Astrocyte of the cerebellum (primary cell): ENCODE measurements at places on chromosomes 3 and 15.

- DNase-seq: peak; percentile 78
Observed at GRCh38 chr3:32220006-32220405, 18.5 kb upstream of the CMTM8 start.

GRCh38 chr15:48696627-48697312 is 51.3 kb upstream of the FBN1 start:
- DNase-seq: no peak

- DNase-seq: peak; percentile 67
Observed at GRCh38 chr15:36294359-36294758, 285.1 kb upstream of the CDIN1 start.

DNA sequence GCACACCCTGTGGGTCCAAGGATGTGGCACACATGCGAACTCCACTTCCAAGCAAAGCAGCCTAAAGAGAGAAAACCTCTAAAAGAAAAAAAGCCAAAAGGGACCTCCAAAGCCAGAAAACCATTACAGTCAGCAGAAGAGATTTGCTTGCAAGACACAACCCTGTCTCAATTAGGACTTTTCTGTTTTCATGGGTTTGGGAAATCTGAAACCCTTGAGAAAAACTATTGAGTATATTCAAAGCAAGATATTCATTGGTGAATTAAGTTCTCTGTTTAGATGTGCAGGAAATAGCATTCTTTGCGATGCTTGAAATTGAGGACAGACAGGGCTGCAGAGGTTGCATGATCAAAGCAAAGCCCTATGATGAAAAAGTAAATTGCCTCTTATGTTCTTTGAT is 10.2 kb upstream of the LDHAL6B start:
- DNase-seq: no peak

- no peak for DNase-seq
Observed at GRCh38 chr3:136543385-136543784, 208.8 kb downstream of the STAG1 start.

GRCh38 chr15:29018120-29018805 is 132.5 kb downstream of the APBA2 start:
- no peak for DNase-seq

GRCh38 chr3:73365756-73366397 is 258.9 kb downstream of the PDZRN3 start:
- peak; percentile 75 for DNase-seq

GRCh38 chr3:55507808-55508207 is 20.7 kb upstream of the WNT5A start:
- no peak for DNase-seq

DNA sequence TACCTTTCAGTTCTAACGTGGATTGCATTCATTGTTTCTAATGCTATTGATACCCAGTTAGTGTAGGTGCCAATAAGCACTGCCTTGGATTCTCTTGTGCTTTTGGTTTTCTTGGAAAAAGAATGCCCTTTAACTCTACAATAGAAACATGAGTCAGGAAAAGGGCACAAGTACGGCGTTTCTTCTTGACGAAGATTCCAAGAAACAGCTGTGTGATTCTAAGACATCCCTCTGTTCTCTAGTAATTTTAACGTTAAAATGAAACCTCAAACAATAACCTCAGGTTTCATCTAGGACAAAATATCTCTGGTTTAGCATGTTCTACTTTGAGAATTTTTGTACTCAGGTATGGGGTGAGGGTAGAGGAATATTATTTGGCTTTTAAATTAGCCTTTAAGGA is 540.5 kb upstream of the ATP11B start:
- DNase-seq: no peak

- DNase-seq: no peak
Observed at GRCh38 chr3:183312433-183312832, 59.4 kb downstream of the B3GNT5 start.

DNA sequence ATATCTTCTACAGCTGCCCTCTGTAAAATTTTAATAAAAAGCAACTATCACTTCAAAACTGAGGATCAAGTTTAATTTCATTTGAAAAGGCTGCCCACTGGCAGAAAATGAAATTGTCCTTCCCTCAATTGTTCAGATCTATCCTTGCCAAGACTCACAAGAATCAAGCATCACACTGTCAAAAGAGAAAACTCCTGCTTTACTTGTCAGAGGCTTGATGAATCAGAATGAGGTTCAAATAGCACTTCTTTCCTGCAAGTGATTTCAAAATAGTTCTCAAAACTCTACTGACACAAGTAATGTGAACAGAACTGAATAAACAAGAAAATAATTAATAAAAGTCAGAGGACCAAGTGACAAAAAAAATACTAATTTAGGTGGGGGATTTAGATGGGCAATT is 70.6 kb downstream of the GOLIM4 start:
- no peak for DNase-seq

- no peak for DNase-seq
Observed at GRCh38 chr3:141849056-141849815, 27.2 kb upstream of the ATP1B3 start.

DNA sequence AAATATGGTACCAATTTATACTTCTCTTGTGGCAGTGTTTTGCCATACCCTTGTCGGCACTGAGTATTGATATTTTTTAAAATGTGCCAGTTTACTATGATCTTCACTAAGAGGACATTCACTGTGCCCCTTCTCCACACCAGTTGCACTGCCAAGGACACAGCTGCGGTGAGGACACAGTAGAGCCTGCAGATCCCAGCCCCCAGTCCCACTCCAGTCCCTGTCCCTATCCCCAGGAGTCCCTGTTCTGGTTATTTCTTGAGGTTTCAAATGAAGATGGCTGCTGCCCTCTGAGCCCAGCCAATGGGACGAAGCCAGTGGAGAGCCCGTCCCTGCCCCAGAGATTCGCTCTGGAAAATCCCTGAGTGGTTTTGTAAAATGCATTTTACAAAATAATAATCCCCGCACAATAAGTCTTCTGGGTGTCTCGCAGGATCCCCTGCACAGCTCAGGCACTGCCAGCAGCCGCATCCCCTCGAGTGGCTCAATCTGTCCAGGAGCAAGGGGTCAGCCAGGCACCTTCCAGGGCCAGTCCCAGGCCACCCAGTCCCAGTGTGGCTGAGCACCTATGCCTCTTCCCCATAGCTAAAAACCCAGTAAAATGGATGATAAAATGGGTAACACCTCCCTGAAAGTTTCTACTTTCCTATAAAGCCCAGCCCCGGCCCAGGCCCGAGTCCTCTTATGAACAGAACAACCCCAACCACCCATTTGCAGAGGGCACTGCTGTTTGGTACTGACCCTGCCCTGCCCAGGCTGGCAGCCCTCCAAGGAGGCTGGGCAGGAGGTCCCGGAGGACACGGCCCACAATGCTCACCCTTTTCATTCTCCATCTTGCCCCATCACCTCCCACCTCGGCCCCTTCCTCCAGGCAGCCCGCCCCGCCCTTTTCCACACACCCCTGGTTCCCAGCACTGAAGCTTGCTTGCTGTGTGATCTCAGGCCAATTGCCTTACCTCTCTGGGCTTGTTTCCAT is 91.1 kb downstream of the VGLL4 start:
- no peak for DNase-seq

DNA sequence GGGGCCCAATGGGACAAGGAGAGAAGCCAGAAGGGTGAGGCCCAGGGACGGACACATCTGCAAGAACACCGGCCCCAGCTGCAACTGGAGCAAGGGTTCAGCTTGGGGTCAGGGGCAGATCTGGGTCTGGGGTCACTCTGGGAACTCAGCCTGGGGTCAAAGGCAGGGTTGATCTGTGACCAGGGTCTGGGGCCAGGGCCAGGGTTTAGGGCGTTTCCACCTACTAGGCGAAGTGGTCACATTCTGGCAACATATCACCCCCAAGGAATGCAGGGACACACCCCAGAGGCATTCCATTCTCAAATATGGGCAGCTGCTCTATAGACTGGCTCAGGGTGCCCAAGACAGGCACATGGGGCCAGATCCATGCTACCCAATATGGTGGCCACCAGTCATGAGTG is 9.0 kb downstream of the UROC1 start:
- DNase-seq: no peak

GRCh38 chr3:107676469-107677309 is 153.9 kb downstream of the BBX start:
- no peak for DNase-seq

DNA sequence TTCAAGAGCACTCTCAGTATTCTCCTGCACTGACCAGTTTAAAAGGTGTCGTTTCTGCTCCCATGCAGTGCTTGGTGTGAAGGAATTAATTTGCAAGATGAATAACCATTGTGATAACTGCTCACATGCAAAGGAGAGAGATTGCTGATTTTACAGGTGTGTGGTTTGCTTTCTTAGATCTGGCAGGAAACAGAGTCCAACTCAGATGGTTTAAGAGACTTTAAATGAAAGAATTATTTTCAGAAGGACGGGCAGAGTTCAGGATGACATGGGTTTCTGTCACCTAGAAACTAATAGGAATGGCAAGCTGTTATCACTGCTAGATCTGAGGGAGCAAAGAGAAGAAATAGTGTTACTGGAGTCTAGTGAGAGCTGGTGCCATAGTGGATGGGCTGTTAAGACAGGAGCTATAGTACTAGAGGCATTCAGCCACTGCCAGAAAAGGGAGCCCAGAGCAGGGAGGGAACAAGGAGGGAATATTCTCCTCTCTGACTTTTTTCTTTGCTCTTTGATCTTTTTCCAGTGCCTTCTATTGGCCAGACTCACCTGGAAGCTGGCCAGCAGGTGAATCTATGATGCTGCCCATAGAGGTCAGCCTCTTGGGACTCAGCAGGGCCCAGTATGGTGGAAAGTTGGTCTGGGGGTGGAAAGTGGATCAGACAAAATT is 14.9 kb downstream of the ATXN7 start:
- DNase-seq: no peak

DNA sequence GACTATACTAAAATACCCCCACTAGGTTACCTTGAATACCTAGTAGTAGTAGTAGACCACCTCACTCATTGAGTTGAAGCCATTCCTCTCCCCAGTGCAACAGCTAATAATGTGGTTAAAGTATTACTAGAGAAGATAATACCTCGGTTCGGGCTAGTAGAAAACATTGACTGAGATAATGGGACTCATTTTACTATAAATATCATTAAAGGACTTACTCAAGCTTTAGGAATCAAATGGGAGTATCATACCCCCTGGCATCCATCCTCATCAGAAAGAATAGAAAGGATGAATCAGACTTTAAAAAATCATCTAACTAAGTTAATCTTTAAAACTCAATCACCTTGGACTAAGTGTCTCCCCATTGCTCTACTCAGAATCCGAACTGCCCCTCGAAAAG is 49.0 kb upstream of the CACNA2D3 start:
- no peak for DNase-seq

DNA sequence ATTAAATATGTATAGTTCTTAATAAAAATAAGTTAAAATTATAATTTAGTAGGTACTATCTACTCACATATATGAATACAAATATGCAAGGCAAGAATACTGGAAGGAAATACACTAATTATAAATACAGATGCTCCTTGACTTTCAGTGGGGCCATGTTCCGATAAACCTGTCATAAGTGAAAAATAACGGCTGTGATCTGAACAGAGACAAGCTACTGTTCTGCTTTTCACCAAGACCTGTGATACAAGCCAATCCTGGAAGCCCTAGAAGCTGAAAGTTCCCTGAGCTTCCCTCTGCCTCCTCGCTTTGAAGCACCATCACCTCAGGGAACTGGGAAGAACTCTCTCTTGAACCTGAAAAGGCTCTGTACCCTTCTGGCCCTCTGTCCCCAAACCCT is 55.4 kb downstream of the SLC12A8 start:
- no peak for DNase-seq

DNA sequence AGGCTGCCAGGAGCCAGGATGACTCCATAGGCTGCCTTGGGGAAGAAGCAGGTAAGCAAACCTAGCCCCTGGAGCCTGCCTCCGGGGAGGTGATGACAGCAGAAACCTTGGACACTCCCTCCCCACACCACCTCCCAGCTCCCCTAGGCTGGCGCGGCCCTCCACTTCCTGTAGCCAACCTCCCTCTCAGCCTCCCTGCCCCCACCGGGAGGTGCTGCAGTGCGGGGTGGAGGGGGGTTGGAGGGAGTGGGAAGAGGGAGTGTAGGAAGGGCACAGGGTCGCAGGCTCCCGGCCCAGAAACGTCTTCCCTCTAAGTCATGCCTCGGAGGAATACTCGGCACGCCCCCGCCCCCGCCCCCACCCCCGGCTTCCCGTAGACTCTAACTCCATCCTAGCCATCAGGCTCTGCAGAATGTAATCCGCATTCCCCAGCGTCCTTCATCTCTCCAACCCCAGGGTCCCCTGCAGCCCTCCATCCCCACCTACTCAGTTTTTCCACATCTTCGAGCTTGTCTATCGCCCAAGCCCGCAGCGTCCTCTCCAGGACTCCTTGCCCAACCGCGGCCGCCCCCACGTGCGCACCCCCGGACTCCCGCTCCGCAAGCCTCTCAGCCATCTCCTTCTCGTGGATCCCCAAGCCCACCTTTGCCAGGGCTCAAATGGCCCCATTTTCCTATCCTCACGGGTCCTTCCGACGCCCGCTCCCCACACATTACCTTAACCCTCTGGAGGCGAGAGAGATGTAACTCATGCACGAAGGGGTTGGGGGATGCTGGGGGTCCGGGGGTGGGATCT is 528 bp downstream of the LPCAT4 start:
- DNase-seq: no peak

DNA sequence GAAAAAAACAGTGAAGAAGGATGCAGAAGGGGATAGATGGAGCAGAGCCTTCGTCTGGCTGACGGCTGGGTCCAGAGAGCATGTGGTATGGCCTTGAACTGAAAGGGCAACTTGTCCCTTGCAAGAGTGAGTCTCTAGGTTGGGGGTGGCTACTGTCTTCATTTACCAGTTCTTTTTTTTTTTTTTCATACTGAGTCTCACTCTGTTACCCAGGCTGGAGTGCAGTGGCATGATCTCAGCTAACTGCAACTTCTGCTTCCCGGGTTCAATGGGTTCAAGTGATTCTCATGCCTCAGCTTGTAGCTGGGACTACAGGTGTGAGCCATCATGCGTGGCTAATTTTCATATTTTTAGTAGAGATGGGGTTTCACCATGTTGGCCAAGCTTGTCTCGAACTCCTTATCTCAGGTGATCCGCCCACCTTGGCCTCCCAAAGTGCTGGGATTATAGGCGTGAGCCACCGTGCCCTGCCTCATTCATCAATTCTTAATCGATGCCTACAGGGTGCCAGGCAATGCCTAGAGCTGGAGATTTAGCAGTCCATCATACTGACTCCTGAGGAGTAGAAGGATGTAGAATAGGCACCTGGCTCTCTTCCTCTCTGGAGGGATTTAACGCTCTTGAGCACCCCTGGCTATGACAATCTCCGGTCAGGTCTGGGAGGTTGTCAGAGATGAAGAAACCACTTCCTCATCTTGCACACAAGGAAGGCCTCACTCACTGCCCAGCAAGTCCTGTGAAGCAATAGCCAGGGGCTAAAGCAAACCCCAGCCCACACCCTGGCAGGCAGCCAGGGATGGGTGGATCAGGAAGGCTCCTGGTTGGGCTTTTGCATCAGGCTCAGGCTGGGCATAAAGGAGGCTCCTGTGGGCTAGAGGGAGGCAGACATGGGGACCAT is at the start of gene CAMP:
Gene CAMP, plus strand, starts transcription at position 880 of the 898 bp plus-strand sequence. Its CDS starts 17 bp downstream, at position 897.
- no peak for DNase-seq

DNA sequence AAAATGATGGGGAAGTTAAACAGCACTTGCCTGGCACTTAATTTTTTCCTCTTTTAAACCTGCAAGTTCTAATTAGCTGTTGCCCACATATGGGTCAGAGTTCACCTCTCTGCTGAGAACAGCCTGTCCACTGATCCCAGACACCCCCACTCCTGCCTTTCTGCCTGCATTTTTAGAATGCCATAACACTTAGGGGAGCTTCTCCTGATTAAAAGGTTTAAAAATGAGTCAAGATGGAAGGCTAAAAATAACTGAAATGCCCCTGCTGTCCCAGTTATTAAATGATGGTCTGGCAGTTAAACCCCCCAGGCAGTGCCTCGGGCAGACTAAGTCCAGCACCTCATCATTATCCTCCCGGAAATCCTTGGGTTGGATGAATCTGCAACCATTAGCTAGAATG is 913.6 kb upstream of the ARPP21 start:
- DNase-seq: no peak

GRCh38 chr3:4355401-4356219 is 52.4 kb downstream of the SETMAR start:
- DNase-seq: no peak
